Stimulated activated CD8-positive, alpha-beta memory T cell treated with anti-CD3 and anti-CD28 coated beads, Interleukin-2, amount 100 ng/mL, for 1 hour (primary cell): ENCODE measurements at places on chromosomes 3 and 15.

- DNase-seq, result no peak
Observed at GRCh38 chr3:16101295-16102186, 72.9 kb upstream of the GALNT15 start.

GRCh38 chr3:126958638-126959085 lies 24.3 kb upstream of the PLXNA1 start:
- no peak for DNase-seq

- DNase-seq, result no peak
Observed at GRCh38 chr15:60758961-60759729, 280.2 kb upstream of the ICE2 start.

- DNase-seq, result no peak
Observed at GRCh38 chr3:44359146-44359751, 20.7 kb downstream of the TCAIM start.

DNA sequence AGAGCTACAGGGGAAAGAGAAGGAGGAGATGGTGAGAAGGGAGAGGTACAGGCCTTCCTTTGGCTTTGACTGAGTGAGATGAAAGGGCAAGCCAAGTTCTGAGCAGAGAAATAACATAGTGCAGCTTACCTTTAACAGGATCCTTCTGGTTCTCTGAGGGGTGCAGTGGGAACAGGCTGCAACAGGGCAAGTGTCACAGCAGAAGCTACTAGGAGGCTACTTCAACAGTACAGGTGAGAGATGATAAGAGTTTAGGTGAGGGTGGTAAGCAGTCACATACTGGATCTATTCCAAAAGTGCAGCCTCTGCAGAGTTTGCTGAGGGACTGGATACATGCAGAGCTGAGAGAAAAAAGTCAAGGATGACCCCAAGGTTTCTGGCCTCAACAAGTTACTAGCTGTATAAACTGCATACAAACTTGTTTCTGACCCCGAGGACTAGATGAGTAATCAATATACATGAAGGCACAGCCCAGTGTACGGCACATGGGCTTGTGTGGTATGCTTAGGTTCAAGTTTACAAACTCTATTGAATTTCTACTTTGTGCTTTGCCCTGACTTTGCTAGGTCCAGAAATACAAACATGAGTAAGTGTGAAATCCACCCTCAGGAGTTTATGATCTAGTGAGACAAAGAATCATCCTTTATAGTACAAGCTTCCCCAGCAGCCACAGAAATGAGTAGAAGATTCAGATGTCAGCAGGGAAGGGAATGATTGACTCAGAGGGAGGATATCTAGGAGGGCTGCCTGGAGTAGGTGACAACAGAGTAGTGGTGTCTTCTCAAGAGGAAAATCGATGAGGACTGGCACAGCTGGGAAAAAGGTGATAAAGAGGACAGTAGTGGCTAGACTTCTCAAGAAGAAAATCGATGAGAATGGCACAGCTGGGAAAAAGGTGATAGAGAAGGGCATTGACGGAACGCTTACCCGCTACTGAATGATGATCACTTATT lies 78.2 kb upstream of the TJP1 start:
- no peak for DNase-seq

- DNase-seq, result no peak
Observed at GRCh38 chr3:194654443-194654842, 17.5 kb downstream of the LSG1 start.

GRCh38 chr3:32216172-32216783 lies 22.2 kb upstream of the CMTM8 start:
- DNase-seq, result no peak

DNA sequence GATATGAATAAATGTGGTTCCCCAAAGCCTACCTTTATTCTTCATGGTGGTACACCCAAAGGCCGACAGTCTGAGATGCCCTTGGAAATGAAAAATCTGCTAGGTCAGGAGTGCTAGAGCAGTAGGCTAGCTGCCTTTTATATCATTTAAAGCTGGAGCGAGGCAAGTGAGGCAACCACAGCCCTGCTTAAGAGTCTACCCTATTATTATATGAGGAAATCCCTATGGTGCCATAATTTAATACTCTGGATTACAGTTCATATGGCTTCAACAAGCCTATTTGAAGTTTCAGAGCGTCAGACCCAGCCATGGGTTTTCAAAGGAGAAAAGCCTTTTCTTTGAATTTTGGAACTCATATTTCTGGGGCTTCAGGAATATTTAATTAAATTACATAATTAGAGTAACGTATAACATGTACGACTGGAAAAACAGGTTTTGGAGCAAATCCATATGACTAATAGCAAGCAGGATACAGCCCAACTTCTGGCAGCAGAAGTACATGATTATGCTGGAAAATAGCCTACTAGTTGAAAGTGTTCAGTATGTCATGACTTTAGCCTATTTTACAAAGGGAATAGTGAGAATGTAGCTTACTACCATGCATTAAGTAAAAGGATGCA lies 18.0 kb upstream of the SLTM start:
- no peak for DNase-seq

DNA sequence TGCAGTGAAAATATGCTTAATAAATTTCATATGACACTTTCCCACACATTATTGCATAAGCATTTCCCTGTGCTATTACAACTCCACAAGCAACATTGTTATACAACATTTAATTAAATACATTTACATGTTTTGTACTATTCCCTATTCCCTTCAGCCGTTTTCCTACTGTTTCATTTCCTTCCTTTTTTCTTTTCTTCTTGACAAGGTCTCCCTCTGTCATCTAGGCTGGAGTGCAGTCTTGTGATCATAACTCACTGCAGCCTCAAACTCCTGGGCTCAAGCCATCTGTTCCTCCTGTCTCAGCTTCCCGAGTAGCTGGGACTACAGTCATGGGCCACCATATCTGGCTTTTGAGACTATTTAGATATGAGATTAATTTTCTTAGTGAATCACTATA lies 254.7 kb downstream of the NFKBIZ start:
- DNase-seq, result no peak

GRCh38 chr3:11367143-11367693 lies 95.0 kb downstream of the ATG7 start:
- no peak for DNase-seq

- DNase-seq, result no peak
Observed at GRCh38 chr15:65653341-65653740, 31.6 kb downstream of the SLC24A1 start.

DNA sequence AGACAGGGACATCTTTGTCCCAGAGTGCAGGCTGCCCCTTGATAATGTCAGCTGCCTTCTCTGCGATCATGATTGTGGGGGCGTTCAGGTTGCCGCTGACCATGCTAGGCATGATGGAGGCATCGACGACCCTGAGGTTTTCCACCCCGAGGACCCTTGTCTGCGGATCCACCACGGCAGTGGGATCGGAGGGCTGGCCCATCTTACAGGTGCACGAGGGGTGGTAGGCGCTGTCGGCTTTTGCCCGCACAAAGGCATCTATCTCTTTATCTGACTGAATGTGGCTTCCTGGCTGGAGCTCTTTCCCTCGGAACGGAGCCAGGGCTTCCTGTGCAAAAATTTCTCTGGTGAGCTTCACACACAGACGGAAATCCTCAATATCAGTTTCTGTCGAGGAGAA lies 28.4 kb downstream of the CHDH start:
- DNase-seq, result no peak

DNA sequence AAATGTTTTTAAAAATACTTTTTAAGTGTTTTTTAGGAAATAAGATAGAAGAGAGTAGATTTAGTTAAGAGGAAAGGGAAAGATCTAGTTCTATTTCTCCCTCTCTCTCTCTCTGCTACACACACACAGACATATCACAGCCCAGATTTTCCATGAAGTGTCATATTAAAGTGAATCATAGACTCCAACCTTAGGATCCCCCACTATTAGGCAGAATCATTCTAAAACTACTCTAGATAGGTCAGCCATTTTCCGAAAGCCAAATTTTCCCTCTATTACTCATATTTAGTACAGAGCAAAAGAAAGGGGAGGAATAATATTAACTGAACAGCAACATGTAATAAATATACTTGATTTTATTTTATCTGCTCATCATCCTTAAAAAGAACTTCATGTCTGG lies 45.1 kb upstream of the RSL24D1 start:
- no peak for DNase-seq

DNA sequence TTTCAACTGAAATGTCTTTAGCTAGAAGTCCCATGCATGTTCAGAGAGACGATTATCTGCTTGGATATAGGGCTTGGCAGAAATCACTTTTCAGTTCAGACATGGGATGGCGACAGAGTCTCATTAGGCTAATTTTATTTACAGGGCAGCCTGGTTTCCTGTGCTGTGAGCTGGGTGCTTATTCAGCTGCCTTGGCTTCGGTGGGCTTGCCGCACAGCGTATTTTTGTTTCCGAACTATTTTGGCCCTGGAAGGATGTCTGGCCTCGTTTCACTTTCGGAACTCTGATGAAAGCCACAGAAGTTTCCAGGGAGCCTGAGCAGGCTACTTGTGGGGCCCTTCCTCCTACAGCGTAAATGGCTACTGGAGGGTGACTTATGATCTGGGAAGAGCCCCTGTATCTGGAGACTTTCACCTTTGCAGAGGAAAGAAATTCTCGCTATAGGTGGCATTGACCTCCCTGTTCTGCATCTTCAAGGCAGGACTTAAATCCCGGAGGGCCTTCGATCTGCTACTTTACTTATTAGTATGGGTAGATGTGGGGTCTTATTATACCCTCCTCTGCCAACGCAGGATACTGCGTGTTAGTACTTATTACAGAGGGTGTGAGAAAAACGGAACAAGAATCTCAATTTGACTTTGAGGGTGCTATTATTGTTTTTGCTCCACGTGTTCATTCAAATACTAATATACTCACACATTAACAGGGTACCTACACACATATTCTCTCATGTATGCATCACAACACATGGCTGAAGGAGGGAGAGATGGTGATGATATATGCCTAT lies 364.0 kb upstream of the RBMS3 start:
- DNase-seq, result no peak

DNA sequence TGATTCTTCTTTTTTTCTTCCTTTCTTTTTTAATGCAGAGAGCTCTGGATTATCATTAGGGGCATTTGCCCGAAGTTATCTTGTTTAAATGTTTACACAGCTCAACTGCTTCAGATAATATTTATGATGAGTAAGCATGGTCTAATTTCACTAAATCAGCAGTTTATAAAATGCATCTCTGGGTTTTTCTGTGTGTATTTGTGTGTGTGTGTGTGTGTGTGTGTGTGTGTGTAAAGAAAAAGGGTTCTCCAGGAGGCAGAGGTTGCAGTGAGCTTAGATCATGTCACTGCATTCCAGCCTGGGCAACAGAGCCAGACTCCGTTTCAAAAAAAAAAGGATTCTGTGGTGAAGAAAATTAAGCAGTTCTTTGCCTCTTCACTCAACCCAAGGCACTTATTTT lies 25.9 kb upstream of the TNFSF10 start:
- no peak for DNase-seq

- DNase-seq, result no peak
Observed at GRCh38 chr3:22977042-22977441, 226.1 kb upstream of the UBE2E2 start.

DNA sequence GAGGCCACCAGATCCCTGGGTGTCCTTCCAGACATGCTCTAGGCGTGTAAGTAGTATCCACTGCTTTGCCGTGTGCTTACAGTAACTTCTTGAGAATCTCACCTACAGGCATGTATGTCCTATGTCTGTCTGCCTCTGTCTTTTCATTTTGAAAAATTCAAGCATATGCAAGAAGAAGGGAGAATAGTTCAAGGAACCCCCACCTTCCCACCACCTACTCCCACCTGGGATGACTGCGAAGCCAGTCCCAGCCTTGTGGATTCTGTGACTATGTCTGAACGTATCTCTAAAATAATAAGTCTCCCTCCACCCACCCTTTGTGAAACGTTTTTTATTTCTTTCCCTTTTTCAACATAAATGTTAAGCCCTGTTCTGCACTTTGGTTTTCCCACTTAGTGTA lies 15.0 kb downstream of the CHST13 start:
- no peak for DNase-seq

GRCh38 chr3:163919154-163919553 lies 1159.1 kb downstream of the SI start:
- no peak for DNase-seq

DNA sequence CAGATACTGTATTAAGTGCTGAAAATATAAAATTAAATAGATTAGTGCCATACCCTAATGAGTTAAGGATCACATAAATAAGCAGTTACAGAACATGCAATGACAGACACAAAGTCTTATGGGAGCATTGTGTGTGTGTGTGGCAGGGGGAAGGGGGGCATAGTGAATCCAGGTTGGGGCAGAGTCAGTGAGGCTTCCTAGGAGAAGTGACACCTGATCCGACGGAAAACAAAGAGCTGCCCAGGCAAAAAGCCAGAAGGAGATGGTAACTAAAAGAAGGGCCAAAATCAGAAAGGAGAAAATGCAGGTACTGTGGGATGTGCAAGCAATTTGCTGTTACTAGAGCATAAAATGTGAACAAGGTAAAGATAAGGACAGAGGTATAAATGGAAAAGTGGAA lies 80.1 kb upstream of the CHRM5 start:
- no peak for DNase-seq

DNA sequence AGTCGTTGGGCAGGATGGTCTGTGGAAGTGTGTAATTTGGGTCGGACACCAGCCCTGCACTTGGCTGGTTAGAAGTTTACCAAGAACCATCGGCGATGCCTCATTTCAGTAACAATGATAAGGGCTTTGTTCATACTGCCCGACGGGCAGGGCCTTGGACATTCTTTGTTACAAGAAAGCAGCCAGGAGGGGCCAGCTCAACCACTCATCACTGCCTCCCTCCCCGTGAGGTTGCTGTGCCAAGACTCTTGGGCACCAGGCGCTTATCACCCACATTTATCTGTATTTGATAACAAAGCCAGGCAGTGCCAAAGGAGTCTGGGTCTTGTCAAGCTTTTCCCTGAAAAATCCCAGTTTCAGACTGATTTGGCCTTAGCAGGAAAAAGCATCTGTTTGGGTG lies 235.0 kb downstream of the ADAMTS17 start:
- DNase-seq, result no peak

DNA sequence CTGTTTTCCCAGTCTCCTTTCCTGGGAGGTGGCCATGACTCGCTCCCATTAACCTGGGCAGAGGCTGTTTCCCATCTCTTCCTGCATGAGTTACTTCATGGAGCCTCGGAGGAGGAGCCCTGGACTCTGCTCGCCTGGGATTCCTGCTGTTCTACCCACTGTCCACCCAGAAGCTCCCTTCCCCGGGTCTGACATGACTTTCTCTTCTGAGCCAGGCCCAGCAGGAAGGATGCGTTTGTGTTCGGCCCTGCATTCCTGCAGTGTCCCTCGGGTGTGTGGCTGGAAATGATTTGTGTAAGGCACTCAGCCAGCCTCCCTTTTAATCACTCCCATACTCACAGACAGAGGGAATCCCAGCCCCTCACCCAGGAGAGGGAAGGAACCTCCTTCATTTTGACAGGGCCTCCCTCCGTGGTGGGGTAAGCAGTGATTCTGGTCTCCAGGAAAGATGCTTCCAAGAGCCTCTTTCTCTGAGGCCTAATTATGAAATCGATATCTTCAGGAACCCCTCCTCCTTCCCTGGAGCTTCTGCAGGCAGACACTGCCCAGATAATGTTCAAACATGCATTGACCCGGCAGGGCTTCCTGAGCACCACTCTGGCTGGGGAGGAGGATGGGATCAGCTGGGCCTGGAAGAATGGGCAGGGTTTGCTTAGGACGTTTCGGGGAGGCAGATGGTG lies 41.6 kb upstream of the DLG1 start:
- DNase-seq, result no peak

GRCh38 chr3:150469931-150470740 lies 62.0 kb downstream of the TSC22D2 start:
- DNase-seq, result no peak

- DNase-seq, result no peak
Observed at GRCh38 chr15:90365414-90366055, 13.5 kb downstream of the ZNF774 start.
